ENCODE measurements at places on chromosomes 16 and 17.

DNA sequence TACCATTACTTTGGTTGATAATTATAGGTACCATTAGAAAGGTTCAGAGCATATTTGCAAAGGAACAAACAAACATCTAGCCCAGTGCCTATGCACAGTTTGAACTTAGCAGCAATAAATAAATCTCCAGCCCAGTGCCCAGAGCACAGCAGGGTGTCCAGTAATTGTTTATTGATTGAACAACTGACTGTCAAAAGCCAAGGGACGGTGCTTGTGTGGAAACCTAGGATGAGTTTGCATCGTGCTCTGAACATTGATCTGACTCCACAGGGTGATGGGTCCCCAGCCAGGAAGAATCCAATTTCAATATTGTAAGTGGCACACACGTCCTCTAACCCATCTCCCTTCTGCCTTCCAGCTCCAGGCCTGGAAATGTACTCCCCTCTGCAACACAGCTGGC lies 625.5 kb upstream of the C16orf82 start:
- no peak for DNase-seq

- no peak for DNase-seq
These were observed 33.9 kb downstream of the PECAM1 start for GRCh38 chr17:64356776-64357175.

GRCh38 chr16:82187829-82188228 lies 17.8 kb upstream of the MPHOSPH6 start:
- no peak for DNase-seq

DNA sequence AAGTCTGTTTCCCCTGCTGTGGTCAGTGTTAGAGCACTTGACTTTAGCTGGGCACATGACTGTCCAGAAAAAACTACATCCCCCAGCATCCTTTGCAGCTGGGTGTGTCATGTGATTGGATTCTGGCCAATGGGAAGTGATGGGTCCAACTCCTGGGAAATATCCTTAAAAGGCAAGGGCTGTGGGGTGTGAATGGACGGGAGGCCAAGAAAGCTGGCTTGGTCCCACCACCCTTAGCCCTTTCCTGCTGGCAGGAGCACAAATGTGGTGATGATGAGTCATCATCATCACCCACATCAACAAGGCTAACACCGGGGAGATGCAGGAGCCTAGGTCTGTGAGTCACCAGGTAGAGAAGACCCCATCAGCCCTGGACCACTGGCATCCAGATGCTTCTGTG lies 341.7 kb downstream of the C16orf95 start:
- DNase-seq = no peak

GRCh38 chr17:40517286-40517662 lies 15.9 kb upstream of the TNS4 start:
- no peak for DNase-seq

DNA sequence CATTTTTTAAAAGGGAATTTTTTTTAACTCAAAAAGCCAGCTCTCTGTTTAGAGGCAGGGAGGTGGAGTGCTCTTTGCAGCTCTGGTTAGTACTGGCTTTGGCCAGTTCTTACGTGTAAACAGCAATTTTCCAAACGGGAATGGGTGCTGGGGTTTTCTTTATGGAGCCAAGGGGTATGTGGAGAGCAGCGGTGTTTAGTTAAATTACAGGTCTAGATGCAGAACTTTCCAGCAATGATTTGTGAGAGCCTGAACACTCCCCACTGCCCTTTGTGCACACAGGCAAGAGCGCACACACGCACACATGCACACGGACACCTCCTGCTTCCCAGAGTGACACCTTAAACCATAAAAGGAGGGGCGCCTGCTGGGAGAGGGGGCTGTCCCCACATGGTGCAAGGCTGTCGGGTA lies 140.2 kb downstream of the MSI2 start:
- DNase-seq = no peak

GRCh38 chr16:73403291-73403690 lies 355.4 kb upstream of the ZFHX3 start:
- DNase-seq = no peak

DNA sequence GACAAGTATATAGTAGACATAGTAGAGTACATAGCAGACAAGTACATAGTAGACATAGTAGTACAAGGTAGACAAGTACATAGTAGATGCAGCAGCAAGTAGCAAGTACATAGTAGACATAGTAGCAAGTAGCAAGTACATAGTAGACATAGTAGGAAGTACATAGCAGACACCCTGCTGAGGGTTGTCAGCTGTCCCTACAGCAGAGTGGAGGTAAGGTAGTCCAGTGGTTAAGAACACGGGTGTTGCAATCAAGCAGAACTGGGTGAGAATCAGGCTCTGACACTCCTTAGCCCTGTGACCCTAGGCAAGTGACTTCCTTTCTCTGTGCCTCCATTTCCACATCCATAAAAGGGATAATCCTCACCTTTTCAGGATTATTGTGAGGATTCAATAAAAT lies 94.7 kb downstream of the NOG start:
- no peak for DNase-seq

DNA sequence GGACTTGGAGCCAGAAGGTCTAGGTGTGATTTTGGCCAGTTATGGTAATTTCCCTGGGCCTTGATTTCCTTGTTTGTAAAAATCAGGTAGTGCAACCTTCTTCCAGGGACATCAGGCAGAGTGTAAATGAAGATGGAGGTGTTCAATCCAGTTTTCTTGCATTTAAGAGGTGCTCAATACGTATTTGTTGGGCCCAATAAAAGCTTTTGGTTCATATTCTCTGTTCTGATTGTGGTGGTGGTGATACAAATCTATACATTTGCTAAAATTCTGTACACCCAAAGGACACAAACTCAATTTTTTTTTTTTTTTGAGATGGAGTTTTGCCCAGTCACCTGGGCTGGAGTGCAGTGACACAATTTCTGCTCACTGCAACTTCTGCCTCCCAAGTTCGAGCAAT lies 6.0 kb downstream of the CD79B start:
- DNase-seq = no peak

- no peak for DNase-seq
These were observed 538.7 kb downstream of the RBFOX1 start for GRCh38 chr16:7871371-7871770.

GRCh38 chr16:74107795-74108610 lies 188.6 kb upstream of the PSMD7 start:
- peak; percentile 7 for DNase-seq

- peak; percentile 90 for DNase-seq
These were observed 10.2 kb upstream of the EEF2K start for GRCh38 chr16:22195695-22196558.

GRCh38 chr16:64654178-64654577 lies 467.7 kb downstream of the CDH11 start:
- DNase-seq = no peak

GRCh38 chr16:75486014-75486675 lies 9.1 kb downstream of the CHST6 start:
- DNase-seq = no peak

DNA sequence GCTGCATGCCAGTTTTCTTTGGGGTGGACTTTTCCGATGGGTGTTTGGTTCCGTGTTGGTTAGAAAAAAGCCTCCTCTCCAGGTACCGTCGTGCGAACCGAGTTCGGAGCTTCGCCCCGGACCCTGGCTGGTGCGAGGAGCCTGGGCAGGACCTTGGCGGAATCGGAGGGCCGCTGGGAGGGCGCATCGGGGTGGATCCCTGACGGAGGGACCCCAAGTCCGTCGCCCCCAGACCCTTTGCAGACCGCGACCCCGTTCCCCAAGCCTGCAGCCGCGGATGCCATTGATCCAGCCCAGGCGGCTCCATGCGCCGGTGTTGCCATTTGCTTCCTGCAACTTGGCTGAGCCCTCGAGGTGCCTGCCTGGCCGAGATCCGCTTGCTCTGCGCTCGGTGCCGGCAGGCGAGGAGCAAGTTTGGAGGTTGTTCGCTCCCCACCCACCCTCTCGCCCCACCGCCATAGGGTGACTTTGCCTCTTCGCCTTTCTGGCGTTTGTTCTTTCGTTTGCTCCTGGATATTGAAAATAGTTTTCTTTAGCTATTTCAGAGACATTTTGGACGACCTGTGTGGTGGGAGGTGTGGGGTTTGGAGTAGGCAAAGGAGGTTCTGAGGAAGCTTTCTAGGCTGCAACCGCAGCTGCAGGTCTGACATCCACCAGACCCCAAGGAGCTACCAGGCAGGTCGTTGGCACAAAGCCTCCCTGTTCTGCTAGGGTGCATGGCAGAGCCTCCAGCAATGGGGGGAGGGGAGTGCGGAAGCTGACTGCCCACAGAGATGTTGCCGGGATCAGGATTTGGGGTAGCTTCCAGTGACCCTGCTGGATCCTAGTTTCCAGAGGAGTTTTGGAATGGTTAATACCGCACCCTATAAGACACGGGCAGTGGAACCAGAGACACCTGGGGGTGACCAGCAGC lies 58.2 kb downstream of the RAP1GAP2 start:
- DNase-seq = peak; percentile 13

- DNase-seq = no peak
These were observed 13.2 kb downstream of the DYNLRB2 start for GRCh38 chr16:80554033-80554432.

- DNase-seq = no peak
These were observed 45.4 kb downstream of the SOX8 start for GRCh38 chr16:1026784-1027500.

- DNase-seq = no peak
These were observed 59.2 kb downstream of the SRL start for GRCh38 chr16:4182581-4183236.
